Left kidney (tissue), 8 donors: ENCODE measurements at places on chromosomes 11 and 22.

- DNase-seq, result no peak
Measured at GRCh38 chr11:66119348-66120133, 49.5 kb downstream of the PACS1 start.

DNA sequence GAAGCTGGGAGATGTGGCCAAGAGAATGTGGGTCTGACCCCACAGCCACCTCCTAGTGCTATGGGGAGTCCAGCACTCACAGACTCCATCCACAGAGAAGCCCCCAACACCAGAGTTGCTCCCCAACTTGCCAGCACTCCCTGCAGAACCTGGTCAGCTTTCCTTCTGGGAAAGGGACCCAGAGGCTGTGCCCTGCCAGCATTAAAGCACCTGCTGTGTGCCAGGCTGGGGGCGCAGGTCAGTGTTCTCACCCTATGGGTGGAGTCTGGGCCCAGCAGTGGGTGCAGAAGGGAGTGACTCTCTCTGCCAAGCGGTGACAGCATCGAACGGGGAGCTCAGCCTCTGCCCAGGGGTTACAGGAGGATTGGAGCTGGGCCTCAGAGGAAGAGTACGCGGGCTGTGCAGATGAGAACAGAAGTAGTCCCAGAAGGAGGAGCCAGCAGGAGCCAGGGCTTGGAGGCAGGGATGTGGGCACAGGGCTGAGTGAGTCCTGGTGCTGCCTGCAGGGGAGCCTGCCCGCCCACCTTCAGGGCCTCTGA is 114.4 kb downstream of the MPPED1 start:
- no peak for DNase-seq

- no peak for DNase-seq
Measured at GRCh38 chr11:74535371-74536160, 42.0 kb upstream of the LIPT2 start.

GRCh38 chr11:124865181-124865901 is at the start of gene ROBO3:
TSS of gene ROBO3 (plus strand) at chr11:124865432. CDS start at chr11:124865578, 146 bp downstream.
- DNase-seq, result no peak

DNA sequence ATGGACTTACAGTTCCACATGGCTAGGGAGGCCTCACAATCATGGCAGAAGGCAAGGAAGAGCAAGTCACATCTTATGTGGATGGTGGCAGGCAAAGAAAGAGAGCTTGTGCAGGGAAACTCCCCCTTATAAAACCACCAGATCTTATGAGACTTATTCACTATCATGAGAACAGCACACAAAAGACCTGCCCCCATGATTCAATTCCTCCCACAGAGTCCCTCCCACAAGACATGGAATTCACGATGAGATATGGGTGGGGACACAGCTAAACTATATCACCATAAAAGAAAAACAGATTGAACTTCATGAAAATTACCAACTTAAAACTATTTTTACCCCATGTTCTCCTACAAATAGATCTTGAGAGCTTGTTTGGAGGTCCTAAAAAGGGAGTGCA is 19.6 kb downstream of the ENTHD1 start:
- DNase-seq, result no peak

- no peak for DNase-seq
Measured at GRCh38 chr22:38218661-38219622, 17.1 kb downstream of the MAFF start.

DNA sequence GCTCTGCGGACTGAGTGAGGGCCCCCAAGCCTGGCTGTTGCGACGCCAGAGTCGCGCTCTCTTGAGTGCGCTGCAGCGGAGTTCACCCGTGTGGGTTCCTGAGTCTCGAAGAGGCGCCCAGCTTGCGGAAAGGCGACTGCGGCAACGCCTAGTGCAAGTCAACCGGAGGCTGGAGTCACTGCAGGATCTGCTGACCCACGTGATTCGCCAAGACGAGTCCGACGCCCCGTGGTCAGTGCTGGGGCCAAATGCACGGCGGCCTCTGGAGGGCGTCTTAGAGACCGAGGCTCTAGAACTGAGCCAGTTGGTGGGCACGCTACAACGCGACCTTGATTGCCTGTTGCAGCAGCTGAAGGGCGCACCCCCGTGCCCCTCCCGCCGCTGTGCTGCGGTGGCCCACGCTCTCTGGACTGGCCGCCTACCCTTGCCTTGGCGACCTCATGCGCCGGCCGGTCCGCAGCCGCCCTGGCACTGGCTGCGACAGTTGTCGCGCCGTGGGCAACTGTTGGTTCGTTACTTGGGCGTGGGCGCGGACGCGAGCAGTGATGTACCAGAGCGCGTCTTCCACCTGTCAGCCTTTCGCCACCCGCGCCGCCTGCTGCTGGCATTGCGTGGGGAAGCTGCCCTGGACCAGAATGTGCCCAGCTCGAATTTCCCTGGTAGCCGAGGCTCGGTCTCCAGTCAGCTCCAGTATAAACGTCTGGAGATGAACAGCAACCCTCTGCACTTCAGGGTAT is 32.6 kb downstream of the RRP8 start:
- DNase-seq, result no peak
